ENCODE measurements at places on chromosomes 3 and 15. TPM values are rescaled to one million over a fixed set of nuclear protein-coding genes. Genes with fewer than 3 reads are reported as not detected.

DNA sequence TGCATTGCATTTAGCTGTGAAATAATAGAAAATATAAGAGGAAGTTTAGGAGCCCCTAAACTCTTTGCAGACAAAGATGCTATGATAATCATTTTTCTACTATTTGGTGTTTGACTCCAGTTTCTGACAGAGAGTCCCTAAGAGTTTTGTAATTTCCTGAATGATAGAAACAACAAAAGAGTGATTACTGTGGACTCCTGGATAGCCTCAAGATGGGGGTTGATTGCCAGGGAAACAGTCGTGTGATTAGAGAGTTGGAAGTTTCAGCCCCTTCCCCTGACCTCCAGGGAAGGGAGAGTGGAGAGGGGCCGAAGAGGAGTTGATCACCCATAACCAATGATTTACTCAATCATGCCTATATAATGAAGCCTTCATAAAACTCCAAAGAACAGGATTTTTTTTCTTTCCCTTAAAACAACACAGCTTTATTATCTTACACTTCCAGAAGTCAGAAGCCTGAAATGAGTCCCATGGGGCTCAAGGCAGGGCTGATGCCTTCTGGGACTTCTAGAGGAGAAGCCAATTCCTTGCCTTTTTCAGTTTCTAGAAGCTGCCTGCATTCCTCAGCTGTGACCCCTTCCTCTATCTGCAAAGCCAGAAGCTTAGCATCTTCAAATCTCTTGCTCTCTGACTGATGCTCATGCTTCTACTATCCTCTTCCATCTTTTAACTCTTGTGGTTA, 292.3 kb upstream of the ZPLD1 start:
- no peak for DNase-seq

GRCh38 chr15:50247819-50248655, 17.5 kb downstream of the HDC start:
- DNase-seq, result no peak

GRCh38 chr3:21729888-21730459, 21.0 kb downstream of the ZNF385D start:
- DNase-seq, result no peak

- DNase-seq, result no peak
Observed at GRCh38 chr3:115517457-115518050, 105.8 kb upstream of the GAP43 start.

GRCh38 chr3:176120507-176120906, 1076.8 kb downstream of the TBL1XR1 start:
- DNase-seq, result no peak

The FBXO40 gene
- total RNA-seq, result not detected

- no peak for DNase-seq
Observed at GRCh38 chr3:128505771-128506170, 12.8 kb upstream of the GATA2 start.
